ENCODE measurements at places on chromosomes 16 and 17.

- DNase-seq: no peak
Measured at GRCh38 chr17:13306310-13306962, 288.6 kb upstream of the ELAC2 start.

GRCh38 chr16:85126705-85127378, 14.6 kb upstream of the CIBAR2 start:
- DNase-seq: no peak

GRCh38 chr17:75476752-75477489, 20.5 kb downstream of the TMEM94 start:
- no peak for DNase-seq

DNA sequence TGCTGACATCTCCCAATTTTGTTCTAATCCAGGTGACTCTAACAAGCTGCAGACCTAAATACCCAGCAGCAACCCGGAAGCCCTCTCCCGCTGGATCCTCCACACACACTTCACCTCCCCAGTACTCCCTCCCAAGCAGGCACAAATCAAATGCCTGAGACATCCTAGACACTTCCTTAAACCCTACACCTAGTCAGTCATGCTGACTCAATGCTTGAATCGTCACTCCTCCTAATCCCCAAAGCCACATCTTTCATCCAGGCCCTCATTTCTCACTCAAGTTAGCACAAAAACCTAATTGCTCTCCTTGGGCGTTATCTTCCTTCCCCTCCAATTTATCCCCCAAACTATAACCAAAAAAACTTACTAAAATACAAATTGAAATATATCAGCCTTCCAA, 32.7 kb downstream of the CMC2 start:
- no peak for DNase-seq

- peak; percentile 67 for DNase-seq
Measured at GRCh38 chr17:50931144-50931908, 65.2 kb upstream of the TOB1 start.

DNA sequence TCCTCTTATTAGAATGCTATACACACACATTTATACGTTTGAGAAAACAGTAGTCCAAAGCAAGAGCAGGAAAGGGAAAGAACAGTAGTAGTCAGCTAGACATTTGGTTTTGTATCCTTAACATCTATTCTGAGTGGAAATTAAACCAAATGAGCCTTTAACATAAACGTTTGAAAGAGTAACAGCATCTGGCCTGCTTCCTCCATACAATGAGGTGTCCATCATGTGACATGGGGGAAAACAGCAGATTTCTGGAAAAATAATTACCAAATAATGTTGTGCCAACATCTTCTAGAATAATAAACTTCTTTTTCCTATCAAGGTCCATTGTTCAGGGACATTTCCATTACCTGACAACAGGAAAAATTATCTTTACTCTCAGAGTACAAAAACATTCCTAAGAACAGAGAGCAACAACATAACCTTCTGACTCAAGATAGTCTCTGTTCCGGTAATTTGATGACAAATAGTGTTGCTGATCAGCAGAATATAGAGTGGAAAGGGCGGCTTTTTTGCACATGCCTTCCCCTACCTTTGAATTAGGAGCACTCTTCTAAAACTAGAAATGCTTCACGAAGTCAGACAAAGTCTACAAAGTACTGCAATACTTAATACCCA, 20.2 kb downstream of the CYTH1 start:
- no peak for DNase-seq

- no peak for DNase-seq
Measured at GRCh38 chr16:86374603-86375130, 135.7 kb upstream of the FOXF1 start.

DNA sequence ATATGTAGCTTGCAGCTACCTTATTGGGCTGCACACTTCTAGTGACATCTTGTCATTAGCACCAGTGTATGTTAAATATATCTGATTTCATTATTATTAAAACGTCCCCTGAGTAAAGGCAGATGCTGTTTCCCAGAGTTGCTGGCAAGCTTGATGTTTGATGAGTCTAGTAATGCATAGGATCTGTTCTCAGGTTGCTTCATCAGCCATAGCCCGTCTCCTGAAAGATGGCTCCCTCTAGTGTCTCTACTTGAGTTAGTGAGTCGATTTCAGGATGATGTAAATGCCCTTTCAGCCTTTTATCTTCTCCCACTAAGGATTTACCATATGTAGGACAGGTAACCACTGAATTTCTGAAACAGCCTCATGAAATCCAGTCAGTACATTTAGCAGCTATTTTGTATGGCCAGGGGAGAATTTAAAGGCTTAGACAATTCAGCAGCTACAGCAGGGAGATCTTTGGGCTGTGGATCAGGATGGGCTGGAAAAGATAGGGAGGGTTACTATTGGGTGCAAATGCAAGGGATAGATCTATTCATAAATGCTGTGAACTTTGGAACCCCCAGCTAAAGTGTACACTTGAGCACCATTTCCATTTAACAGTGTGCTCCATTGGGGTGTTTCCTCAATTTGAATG, 376.3 kb downstream of the CNTNAP4 start:
- no peak for DNase-seq

GRCh38 chr16:75225092-75225491, 6.3 kb downstream of the CTRB1 start:
- no peak for DNase-seq

- DNase-seq: no peak
Measured at GRCh38 chr17:44636562-44636961, 19.7 kb upstream of the MEIOC start.

DNA sequence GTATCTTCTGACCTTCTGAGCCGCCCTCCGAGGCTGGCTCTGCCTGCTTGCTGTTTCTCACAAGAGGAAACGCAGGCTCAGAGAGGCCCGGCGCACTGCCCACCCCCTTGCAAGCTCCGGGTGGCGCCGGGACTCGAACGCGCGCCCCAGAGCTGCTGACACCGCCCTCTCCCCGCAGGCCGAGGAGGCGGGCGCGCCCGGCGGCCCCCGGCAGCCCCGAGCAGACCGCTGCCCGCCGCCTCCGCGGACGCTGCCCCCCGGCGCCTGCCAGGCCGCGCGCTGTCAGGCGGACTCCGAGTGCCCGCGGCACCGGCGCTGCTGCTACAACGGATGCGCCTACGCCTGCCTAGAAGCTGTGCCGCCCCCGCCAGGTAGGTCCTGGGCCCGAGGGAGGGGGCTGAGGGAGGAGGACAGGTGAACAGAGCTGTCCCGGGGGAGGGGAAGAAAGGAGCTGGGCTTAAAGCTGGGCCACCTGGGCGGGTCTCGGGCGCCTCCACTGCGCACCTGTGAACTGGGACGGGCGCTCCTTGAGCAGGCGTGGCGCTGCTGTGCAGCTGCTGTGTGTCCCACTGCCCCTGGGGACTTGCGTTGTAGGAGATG, 18.2 kb downstream of the WFDC1 start:
- DNase-seq: peak; percentile 22

Measured in DMS79 (cell line).